ENCODE measurements at places on chromosomes 4 and X.

- DNase-seq = no peak
Observed at GRCh38 chrX:48487362-48487798, 11.4 kb downstream of the FTSJ1 start.

DNA sequence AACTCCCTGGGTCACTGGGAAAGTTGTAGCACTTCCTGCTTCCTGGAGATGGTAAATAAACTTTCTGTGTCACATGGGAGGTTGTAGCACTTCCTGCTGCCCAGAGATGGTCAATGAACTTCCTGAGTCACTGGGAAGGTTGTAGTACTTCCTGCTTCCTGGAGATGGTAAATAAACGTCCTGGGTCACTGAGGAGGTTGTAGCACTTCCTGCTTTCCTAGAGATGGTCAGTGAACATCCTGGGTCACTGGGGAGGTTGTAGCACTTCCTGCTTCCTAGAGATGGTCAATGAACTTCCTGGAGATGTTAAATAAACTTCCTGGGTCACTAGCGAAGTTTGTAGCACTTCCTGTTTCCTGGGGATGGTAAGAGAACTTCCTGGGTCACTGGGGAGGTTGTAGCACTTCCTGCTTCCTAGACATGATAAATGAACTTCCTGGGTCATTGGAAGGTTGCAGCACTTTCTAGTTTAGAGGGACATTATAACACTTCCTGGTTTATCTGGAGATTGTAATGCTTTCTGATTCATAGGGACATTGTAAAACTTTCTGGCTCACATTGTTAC is 62.3 kb upstream of the CD99 start:
- no peak for DNase-seq

DNA sequence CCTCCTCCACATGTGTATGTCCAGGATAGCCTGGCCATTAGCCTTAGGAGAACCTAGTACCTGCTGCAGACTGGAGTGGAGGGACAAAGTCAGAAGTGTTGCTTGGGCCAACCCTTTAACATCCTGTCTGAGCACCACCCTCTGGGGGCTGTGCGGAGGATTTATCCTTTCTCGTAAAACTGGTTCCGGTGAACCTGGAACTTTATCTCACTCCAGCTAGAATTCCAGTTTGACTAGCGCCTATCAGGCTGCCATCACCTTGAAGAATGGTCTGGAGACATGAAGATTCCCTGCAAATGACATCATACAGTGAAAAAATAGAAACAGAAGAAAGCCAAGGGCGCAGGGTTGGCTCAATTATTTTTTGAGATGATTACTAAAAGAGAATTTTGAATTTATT is 4.0 kb downstream of the TCEAL8 start:
- no peak for DNase-seq

DNA sequence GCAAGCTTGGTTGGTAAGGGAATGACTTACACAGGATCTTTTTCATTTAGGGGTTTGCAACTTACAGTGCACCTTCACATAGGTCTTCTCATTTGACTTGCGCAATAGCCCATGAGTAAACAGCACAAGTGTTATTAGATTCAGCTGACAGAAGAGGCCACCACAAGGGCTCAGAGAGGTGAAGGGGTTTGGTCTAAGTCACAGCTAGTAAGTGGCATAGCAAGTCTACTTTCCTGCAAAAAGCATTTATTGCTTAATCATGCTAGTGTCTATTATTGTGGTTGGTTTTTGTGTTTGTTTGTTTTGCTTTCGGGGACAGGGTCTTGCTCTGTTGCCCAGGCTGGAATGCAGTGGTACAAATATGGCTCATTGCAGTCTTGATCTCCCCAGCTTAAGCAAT is 83.3 kb downstream of the SPRY1 start:
- no peak for DNase-seq

DNA sequence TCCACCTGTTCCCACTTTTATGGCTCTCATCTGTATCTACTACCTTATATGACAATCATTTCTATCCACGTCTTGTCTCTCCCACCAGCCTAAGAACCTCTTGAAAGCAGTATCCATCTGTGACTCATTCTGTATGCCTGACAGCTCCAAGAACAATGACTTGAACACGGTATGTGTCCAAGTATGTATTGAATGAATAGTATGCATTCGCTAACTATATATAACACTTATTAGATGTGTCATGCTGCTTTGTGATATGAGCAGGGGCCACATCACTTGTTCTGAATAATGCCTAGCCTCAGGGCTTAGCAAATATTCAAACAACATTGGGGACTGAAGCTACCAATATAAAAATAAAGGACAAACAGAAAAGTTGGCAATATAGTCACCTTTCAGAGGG is 4.9 kb downstream of the OPHN1 start:
- DNase-seq = no peak

GRCh38 chr4:187006189-187006618 is 282.5 kb upstream of the FAT1 start:
- DNase-seq = no peak

DNA sequence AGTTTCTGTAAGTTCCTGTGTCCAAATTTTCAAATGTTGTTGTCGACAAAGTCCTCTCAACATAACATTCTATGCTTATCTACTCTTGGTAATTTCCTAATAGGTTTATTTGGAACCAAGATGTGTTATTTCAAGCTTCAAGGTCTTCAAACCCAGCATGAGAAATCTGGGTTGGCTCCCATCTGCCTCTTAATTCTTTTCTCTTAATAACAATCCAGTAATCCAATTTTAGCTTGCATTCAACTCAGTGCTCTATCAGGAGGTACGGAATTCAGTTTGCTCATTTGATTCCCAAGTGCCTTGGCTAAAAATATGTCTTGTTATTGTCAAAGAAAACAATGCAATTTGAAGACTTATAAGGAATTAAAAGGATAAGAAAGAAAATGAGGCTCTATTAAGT is 235.5 kb upstream of the MID1 start:
- no peak for DNase-seq

- no peak for DNase-seq
Observed at GRCh38 chrX:130836447-130836846, 66.6 kb downstream of the ENOX2 start.

DNA sequence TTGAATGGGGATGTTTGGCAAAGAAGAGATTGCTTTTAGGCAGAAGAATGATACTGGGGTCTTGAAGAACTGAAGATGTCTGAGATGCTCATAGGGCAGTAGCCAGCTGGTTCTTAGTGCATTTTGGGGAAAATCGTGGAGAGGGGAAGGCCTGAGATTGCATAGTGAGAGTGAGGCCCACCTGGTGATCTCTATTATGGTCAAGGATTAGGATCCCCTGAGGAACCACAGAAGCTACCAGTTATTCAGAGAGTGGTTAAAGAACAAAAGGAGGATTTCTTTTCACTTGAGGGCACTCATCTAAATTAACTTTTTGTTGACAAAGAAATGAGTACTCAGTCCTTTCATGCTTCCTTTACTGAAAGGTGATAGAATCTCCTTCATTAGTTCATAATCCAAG is 271.3 kb upstream of the HAND2 start:
- no peak for DNase-seq

DNA sequence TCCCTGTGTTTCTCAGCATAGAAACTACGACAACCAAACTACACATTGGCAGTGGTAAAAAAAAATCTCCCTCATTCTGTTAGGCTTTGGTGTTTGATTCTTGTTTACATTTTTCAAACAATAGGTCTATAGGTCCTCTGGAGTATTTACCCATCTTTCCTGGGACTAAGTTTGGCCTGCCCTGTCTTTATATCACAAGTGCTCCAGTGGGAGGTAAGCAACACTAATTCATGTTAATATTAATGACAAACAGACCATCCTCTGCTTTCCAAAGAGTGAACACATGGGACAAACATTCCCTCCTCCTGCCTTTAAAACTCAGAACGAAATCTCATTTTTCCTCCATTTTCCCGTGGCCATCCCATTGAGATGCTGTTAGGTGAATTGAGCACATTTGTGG is 514.1 kb upstream of the INTU start:
- DNase-seq = no peak

DNA sequence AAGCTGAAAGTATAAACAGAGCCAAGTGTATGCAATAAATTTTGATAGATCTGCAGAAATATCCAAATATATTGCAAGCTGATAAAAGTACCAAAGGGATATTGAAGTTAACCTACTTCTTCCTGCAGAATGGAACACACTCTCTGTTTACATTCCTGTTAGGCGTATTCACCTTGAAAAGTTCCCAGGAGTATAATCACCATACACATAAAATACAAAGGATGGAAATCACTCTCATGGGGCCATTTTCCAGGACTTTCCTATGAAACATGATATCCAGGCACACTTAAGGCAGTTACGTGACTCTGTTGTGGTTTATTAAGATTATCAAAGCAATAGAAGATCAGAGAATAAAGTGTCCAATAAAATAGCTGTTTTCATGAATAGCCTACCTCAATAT is 1142.3 kb downstream of the NLGN4X start:
- no peak for DNase-seq

DNA sequence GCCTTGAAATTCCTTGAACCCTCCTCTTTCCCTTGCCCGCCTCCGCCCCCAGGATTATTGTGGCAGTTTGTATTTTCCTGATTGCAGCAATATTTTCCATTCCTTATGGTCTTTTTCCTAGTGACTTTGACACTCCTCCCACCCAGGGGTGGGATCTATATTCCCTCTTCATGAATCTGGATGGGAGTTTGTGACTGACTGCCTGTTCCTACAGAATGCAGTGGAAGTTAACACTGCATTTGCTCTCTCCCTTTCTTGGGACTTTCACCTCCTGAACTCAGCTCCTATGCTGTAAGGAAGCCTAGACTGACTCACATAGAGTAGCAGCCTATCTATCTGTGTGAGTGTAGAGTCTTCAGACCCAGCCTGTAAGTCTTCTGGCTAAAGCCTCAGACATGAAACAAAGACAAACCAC is 2.2 kb downstream of the FUNDC2 start:
- DNase-seq = no peak

- DNase-seq = no peak
Observed at GRCh38 chr4:45910511-45910910, 213.3 kb downstream of the GABRG1 start.

GRCh38 chr4:173505924-173506518 is 24.0 kb downstream of the HAND2 start:
- no peak for DNase-seq

- no peak for DNase-seq
Observed at GRCh38 chrX:72208126-72208800, 26.7 kb downstream of the PIN4 start.

GRCh38 chrX:39667736-39668482 is 429.8 kb downstream of the BCOR start:
- DNase-seq = no peak

DNA sequence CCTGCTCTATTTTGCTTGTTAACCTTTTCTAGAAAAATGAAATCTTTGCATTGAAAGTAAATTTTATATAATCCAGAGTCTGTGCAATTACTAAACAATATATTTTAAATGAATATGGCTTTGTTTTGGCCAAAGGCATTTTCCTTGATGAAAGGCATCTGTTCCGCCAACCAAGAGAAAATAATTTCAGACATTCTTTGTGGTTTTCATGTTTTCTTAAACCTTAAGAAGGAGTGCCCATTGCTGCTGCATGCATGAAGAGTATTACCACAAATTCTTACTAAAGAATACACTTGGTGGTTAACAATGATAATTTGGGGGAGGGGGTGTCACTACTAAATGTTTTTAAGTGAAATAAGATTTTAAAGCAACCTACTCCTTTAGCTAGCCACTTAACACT is 2.7 kb upstream of the PDGFC start:
- no peak for DNase-seq

DNA sequence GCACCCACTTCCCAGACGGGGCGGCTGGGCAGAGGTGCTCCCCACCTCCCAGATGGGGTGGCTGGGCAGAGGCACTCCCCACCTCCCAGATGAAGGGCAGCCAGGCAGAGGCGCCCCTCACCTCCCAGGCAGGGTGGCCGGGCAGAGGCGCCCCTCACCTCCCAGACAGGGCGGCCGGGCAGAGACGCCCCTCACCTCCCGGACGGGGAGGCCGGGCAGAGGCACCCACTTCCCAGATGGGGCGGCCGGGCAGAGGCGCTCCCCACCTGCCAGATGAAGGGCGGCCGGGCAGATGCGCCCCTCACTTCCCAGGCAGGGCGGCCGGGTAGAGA is 61.2 kb downstream of the UPRT start:
- no peak for DNase-seq

GRCh38 chrX:11423362-11423818 is 130.2 kb downstream of the AMELX start:
- DNase-seq = no peak

- DNase-seq = no peak
Observed at GRCh38 chr4:38665551-38666411, 1.8 kb downstream of the KLF3 start.

GRCh38 chrX:413322-414201 is 26.9 kb upstream of the PPP2R3B start:
- no peak for DNase-seq

DNA sequence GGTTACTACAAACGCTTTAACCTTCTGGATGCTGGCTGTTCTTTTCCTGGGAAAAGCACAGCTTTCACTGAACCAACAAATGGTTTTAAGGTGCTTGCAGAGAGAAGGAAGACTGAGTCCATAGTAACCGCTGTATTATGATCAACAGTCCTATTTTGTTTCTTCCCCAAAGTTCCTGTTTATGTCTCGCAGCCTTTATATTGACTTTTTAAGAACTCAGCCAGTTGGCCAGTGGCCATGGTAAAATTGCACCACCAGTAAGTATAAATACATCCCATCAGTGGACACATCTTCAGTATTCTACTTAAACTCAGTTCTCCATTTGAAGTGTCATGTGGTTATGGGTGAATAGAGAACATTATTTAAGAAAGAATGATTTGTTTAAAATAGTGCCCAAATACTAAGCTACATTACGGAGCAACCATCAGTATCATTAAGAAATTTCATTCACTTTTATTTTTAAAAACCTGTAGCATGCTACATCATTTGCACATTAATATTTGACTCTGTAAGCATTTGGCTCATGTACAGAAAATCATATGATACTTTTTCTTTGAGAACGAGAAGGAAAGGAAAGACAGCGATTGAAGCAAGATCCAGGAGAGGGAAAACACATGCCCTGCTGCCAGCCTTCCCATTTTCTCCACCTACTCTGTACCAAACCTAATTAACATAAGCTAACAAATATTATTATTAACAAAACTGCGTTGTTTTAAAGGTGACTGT is 287.0 kb downstream of the ARHGAP24 start:
- DNase-seq = no peak

DNA sequence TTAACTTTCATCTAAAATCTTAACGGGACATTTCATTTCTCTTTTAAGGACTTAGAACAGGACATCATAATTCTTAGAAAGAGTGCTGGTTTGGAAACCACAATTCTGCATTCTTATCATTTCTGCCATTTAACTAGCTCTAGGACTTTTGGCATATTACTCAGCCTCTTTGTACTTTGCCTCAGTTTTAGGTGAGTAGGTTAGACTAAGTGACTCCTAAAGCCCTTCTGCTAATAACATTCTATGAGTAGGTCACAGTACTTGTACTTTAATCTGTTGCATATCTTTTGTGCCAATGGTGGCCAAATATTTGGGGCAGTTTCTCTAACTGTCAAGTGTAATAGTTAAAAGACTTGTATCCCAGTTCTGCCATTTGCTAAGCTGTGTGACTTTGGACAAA is 115.4 kb upstream of the NUDT6 start:
- no peak for DNase-seq

Data from T-helper 9 cell (primary cell).